ENCODE measurements at places on chromosomes 12 and 14.

- no peak for DNase-seq
These were observed 47.8 kb downstream of the BTBD7 start for GRCh38 chr14:93285044-93285443.

- DNase-seq, result no peak
These were observed 9.7 kb upstream of the MAGOHB start for GRCh38 chr12:10623131-10623530.

- no peak for DNase-seq
These were observed 404.3 kb downstream of the TMEM117 start for GRCh38 chr12:44240186-44240585.

- DNase-seq, result no peak
These were observed 279.0 kb upstream of the RTL1 start for GRCh38 chr14:101182476-101182875.

- no peak for DNase-seq
These were observed 65.5 kb downstream of the LRP6 start for GRCh38 chr12:12201274-12201758.

Data from CD4-positive, alpha-beta T cell treated with Interleukin-10 for 1 hour (primary cell).